ENCODE measurements at places on chromosomes 7 and 10.

GRCh38 chr10:15267496-15267895 is 99.0 kb upstream of the NMT2 start:
- no peak for DNase-seq

DNA sequence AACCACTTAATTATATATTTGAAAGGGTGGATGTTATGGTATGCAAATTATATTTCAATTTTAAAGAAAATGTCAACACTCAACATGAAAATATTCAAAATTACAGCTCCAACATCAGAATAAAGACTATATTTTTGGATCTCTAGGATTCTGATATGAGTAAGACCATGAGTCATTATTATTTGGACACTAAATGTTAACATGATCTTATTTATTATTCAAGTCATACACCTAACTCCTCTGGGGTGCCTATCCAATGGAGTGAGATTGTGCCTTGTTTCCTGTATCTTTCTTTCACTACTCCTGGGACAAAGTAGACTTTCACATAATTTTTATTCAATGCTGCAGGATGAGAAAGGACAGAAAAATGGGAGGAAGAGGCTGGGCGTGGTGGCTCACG is 135.2 kb upstream of the PRSS1 start:
- DNase-seq = no peak

DNA sequence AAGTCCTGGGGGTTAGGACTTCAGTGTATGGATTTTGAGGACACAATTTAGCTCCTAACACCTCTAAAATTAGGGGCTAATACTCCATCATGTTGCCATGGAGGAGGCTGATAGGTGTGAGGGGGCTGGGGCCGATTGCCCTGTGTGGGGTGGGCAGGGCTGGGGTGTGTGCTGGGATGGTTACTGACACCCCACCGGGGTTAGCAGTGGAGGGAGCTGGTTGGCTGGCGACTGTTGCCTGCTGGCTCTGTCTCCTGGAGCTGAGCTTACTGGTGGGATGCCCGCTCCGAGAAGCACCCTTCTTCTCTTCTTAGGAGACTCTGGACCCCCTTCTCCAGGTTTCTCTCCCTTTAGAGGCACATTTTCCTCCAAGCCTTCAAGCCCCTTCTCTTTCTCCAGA is 22.2 kb upstream of the SH2D4B start:
- no peak for DNase-seq

- DNase-seq = no peak
Measured at GRCh38 chr7:150337659-150338081, 3.8 kb downstream of the RARRES2 start.

GRCh38 chr7:148625342-148625741 is 34.8 kb downstream of the C7orf33 start:
- no peak for DNase-seq

GRCh38 chr7:42208572-42208971 is 28.4 kb downstream of the GLI3 start:
- no peak for DNase-seq

- DNase-seq = no peak
Measured at GRCh38 chr7:40506158-40506557, 371.4 kb downstream of the SUGCT start.

- no peak for DNase-seq
Measured at GRCh38 chr10:56586461-56586891, 225.4 kb upstream of the ZWINT start.

- peak; percentile 43 for DNase-seq
Measured at GRCh38 chr10:86203162-86203905, 163.3 kb downstream of the GRID1 start.

DNA sequence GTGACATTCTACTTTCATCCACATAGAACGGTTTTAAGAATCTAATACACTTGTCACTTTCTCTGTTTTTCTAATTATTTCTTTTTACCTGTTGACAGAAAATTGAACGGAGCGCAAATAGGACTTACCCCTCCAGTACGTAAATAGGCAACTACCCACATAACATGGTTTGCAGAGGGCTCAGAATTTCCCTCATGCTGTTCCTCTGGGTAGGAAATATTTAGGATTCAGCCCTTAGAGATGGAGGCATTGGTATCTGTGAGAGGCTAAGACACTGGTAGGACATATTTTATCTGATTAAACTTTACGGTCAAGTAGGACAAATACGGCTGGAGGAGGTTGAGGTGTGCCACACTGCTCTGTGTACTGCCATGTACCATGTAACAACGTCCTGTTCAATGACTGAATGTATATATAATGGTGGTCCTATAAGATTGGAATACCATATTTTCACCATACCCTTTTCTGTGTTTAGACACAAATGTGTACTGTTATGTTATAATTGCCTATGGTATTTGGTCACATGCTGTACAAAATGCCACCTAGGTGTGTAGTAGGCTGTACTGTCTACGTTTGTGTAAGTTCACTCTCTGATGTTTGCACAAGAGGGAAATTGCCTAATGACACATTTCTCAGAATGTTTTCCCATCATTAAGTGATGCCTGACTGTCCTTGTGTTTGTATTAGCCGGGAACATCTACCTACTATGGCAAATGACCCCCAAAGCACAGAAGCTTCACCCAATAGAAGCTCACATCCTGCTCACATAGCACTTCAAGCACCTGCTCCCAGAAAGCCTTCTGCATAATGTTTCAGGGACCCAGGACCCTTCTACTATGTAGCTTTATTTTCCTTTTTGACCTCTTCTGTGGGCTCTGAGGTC is 429.4 kb upstream of the AKR1E2 start:
- no peak for DNase-seq

DNA sequence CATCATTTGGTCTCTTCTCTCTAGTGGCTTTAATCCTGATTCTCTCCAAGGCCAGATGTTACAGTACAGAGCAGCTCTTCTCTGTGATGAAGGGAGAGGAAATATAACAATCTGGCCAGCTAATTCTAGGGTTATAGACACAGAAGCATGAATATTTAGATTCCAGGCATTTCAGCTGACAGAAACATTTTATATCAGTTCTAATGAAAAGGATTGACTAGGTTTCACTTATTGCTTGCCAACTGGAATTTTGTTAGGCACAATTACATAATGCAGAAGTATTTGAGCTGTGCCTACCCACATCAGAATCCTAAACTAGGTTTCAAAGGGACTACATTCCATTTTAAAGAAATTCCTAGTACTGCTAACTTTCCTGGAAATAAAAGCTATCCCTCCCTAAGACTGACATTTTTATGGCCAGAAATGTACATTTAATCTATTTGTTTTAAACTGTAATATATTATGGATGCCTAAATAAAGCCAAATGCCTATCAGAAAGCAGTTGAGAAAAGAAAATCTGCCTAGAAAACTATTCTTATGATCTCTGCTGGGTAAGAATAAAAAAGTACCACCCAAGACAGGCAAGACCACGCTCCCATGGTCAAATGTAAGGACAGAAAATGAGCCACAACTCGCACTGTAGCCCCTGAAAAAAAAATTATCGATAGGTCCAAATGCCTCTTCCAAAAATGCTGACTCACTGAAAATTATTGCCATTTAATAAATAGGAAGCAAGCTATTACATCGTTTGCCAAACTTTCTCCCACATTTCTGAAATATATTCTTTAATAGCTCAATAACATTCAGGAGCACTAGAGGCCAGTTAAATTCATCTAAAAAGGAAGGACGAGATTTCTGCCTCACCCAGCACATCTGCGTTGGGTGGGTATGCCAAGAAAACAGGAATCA is 498.1 kb downstream of the KCNMA1 start:
- DNase-seq = no peak

- DNase-seq = no peak
Measured at GRCh38 chr10:66926841-66927240, 1.0 kb downstream of the LRRTM3 start.

- no peak for DNase-seq
Measured at GRCh38 chr7:105224884-105225651, 163.7 kb downstream of the SRPK2 start.

Measured in HuH-7 (cell line).